Kidney glomerular epithelial cell (primary cell): ENCODE measurements at places on chromosomes 13 and 19.
A peak's percentile ranks its signal among the peaks of the same experiment; 100 is the strongest.

DNA sequence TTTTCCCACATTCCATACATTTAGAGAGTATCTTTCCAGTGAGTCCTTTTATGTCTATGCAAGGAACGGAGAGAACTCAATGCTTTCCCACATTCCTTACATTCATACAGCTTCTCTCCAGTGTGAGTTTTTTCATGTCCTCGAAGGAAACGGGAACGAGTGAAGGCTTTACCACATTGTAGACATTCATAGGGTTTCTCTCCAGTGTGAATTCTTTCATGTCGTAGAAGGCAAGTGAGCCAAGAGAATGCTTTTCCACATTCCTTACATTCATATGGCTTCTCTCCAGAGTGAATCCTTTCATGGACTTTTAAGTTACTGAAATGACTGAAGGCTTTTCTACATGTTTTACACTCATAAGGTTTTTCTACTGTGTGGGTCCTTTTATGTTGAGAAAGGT is 17.1 kb downstream of the ZNF823 start:
- DNase-seq, result no peak

DNA sequence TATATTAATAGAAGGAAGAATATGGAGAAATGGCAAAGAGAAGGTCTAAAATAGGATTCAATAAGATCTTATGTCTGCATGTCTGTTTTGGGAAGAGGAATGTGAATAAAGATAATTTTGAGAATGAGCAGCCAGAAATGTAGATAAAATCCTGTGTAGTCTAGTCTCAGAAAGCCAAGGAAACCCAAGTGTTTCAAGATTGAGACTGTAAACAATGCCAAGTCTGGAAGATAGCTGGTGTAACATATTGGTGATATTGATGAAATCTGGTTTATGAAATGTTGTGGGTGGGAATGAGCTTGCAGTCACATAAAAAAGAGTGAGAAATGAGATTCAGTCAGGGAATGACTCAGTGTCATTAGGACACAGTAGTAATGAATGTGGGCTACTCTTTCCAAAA is 1180.3 kb upstream of the PCDH20 start:
- no peak for DNase-seq

DNA sequence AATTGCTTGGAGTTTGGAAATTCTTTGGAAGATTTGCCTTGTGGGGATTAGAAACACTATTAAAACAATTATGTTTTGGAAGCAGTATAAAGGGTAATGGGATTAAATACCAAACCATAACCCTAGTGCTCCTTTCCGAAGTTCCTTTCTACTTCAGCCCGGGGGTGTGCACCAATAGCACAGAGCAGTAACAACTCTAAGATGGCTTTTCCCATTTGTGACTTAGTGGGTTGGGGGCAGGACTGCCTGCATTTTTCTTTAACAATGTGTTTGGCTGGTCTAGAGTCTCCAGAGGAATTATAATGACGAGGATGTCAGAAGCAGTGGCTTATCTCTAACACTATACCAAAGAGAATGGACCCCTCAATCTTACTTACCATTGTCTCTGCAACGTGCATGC is 11.9 kb upstream of the IL17D start:
- DNase-seq, result no peak

GRCh38 chr13:107480130-107480529 is 735.2 kb downstream of the LIG4 start:
- DNase-seq, result peak; percentile 31

- no peak for DNase-seq
Measured at GRCh38 chr13:51329606-51330005, 9.9 kb upstream of the SERPINE3 start.

DNA sequence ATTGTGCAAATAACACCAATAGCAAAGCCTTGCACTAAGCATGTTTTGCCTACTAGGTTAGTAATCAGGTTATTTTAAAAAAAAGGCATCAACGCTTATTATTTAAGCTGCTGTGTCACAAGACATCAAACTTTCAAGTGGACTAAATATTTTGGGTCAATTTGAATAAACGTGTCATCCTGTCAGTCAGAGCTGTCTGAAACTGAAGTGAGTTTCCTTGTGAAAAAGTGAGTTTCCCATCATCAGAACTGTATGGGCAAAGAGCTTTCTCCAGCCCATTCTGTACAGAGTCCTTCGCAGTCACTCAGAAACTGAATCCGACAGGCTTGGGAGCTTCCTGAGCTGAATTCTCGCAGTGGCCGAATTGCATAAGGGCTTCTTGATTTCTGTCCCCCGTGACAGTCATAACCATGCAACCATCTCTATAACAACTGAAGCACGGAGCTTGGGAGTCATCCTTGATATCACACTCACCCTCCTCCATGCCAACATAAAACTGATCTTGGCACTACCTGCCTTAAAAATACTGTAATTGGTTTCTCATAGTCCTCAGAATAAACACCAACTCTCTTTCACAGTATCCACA is 139.8 kb downstream of the MIPEP start:
- DNase-seq, result peak; percentile 26

GRCh38 chr19:33715462-33715861 is 81.2 kb upstream of the KCTD15 start:
- DNase-seq, result no peak

GRCh38 chr19:21101521-21102242 is 19.7 kb downstream of the ZNF714 start:
- no peak for DNase-seq

- DNase-seq, result no peak
Measured at GRCh38 chr13:72144636-72145035, 277.6 kb upstream of the DACH1 start.

GRCh38 chr13:112719556-112719955 is 29.7 kb downstream of the ATP11A start:
- no peak for DNase-seq

DNA sequence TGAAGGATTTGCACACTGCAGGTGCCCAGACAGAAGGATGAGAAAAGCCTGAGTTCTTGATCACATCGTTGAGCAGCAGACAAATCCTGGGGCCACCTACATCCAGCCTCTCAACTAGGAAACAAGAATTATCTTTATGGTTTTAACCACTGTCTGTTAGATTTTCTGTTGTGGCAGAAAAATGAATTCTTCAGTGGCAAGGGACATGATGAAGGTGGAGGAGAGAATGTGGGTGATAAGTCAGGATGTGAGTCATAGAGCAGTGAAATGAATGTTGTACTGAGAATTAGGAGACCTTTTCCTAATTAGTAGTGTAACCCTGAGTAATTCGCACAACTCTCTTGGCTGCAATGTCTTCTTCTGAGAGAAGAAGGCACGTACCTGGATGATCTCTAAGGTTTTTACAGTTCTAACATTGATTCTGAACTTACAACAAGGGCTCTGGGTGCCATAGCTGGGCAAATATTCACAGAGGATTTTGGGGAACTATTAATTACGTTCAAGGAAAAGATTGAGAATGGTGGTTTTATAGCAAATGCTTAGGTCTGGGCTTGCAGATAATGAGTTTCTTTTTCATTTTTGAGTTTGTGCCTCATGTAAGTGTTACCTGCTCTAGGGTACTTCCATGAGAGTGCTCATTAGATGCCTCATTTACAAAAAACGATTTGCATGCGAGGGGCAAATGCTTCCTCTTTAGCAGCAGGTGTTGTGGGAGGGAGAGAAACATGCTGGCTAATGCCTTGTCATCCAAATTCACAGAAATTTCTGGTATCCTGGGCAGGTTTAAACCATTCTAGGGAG is 111.0 kb upstream of the KL start:
- no peak for DNase-seq

DNA sequence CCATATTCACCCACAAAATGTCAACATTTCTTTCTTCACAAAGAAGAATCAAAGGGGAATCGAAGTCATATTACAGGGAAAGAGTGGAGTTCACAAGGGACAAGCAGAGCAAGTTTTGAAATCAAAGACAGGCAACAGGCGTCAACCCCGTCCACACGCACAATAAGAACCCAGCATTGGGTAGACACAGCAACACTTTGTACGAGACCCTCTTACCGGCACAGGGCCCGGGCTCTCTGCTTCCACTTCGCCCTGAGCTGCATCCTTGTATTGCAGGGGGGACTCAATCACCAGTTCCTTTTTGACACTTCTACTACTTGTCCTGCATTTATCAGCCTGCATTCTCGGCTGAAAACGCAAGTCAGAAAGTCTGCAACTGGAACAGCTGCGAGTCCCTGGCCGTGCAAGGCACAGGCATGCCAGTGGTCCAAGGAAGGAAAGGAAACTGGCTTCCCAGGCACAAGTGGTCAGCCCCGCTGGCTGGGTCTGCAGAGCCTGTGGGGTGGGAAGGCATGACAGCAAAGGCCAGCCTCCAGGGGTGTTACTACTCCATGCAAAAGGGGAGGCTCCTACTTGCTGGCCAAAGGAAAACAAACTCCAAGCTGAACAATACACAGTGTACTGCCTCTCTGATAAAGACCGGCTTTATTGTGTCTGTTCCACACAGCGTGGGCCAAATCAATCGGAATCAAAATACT is at the start of gene DOCK9:
TSS of gene DOCK9 (minus strand) at position 497 of the 698 bp plus-strand sequence. CDS start at position 342, 155 bp downstream.
- DNase-seq, result peak; percentile 85

DNA sequence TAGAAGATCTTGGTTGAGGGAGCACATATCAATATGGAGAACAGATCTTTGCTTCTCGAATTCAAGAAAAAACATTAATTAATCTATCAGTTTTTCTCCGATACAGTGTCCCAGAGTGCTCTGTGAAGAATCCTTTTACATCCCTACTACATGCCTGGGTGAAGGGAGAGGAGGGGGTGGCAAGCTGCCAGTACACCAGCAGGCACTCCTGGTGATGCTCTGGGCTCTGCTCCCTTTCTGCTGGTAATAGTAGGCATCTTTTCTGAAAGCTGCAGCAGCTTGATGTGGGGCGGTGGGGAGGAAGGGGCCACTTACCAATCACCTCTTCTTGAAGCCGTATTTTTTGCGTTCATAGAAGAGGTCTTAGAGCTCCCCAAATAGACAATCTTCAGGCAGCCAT is 30.7 kb downstream of the PBX4 start:
- DNase-seq, result no peak

DNA sequence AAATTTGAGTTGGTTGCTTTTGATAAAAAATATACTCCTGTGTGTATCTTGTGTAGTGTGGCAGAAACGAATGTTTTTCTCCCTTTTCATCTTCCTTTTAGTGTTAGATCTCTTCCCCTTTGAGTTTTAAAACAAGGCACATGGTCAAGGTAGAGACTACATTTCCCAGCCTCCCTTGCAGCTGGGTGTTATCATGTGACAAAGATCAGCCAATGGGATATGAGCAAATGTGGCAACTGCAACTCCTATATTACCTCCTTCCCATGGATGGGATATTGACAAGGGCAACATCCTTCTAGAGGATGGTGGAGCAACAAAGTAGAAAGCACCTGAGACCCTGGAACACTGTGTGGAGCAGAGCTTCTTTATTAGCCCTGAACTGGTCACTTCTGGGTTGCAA is 42.4 kb downstream of the ADGRE3 start:
- DNase-seq, result peak; percentile 2

GRCh38 chr13:49296659-49297058 is 48.9 kb downstream of the CDADC1 start:
- no peak for DNase-seq

DNA sequence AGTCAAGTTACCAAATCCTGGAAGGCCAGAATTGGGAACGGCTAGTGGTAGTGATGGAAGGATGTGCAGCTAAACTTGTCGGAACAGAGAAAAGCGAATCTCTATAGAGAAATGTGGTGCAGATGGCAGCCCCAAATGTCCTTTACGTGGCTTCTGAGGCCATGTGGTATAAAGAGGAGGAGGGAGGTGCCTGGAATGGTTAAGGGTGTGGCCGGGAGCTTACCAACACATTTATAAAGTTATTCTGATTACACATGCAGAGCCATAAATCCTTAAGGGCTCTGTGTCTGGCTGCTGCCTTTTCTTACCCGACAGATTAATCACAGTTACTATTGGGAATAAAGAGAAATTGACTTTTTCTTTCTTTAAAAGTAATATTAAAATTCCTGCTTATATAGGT is 190.1 kb downstream of the OXGR1 start:
- no peak for DNase-seq

DNA sequence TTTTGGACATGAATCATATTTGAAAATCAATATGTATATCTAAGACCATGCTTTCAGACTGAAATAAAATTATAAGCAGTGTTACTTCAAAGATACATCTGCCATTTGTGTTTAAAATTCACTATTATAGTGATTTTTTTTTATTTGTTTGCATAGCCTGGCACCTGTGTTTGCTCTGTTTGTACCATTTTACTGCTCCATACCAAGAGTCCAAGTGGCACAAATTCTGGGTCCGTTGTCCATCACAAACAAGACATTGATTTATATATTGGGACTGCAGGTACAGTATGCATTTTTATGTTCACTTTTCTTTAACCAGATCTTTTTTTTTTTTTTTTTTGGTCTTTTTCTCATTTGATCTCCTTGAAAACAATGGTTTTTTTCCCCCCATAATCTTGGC is 6.7 kb upstream of the GPR183 start:
- no peak for DNase-seq

DNA sequence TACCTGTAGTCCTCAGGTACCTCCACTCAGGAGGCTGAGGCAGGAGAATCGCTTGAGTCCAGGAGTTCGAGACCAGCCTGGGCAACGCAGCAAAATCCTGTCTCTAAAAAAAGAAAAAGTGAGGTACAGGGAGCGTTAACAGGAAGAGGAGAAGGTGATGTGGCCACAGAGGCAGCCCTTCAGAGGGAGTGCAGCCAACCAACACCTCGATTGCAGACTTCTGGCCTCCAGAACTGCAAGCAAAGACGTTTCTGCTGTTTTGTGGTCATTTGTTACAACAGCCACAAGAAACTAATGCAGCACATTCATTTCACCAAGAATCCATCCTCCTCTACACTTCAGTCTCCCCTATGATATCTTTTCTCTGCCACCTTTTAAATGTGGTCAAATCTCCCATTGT is 145.2 kb downstream of the USP12 start:
- DNase-seq, result no peak

- no peak for DNase-seq
Measured at GRCh38 chr13:40233731-40234195, 432.7 kb downstream of the FOXO1 start.

GRCh38 chr19:46766569-46767317 is 20.5 kb upstream of the STRN4 start:
- DNase-seq, result no peak

GRCh38 chr13:33817513-33817900 is 442 bp upstream of the RFC3 start:
- peak; percentile 53 for DNase-seq

- DNase-seq, result no peak
Measured at GRCh38 chr19:1533510-1534150, 9.8 kb downstream of the PLK5 start.

- DNase-seq, result no peak
Measured at GRCh38 chr13:113565526-113566226, 18.9 kb upstream of the TFDP1 start.

DNA sequence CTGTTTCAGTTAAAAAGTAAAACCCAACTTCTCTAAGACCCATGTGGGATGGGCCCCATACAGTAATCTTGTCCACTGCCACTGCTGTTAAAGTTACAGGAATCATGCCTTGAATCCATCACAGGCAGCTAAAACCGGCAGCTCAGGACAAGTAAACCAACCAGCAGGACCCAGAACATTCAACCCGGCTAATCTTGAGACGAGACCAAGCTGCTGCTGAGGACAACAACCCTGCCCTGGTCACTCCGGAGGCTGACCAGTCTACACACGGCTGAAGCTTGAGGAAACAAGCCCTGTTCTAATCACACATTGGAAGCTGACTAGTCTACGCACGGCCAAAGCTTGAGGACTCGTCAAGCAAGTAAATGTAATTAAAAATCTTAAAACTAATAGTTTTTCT is 105.2 kb upstream of the ZNF492 start:
- no peak for DNase-seq

GRCh38 chr19:2014731-2015607 is 545 bp downstream of the BTBD2 start:
- no peak for DNase-seq
